ENCODE measurements at places on chromosomes 16 and 17. TPM values are rescaled to one million over a fixed set of nuclear protein-coding genes. Genes with fewer than 3 reads are reported as not detected.
A peak's percentile ranks its signal among the peaks of the same experiment; 100 is the strongest.

- DNase-seq: no peak
- peaks cover 57% of the 10 kb centered on the region for H3K4me1 ChIP-seq
- H3K4me3 ChIP-seq: peak overlapping the region; percentile 0
- peaks cover 4% of the 10 kb centered on the region for H3K27me3 ChIP-seq
Measured at GRCh38 chr16:68286153-68287074, 22.1 kb downstream of the SLC7A6 start.

- H3K36me3 ChIP-seq: no peaks in the 10 kb centered on the region
- no peaks in the 10 kb centered on the region for H3K4me1 ChIP-seq
- no peak overlapping the region for H3K4me3 ChIP-seq
Measured at GRCh38 chr16:16868727-16869126, 489.8 kb downstream of the NPIPA7 start.

- H3K36me3 ChIP-seq: no peaks in the 10 kb centered on the region
- no peak overlapping the region for H3K4me3 ChIP-seq
- no peak overlapping the region for H3K27ac ChIP-seq
- DNase-seq: no peak
- peaks cover 6% of the 10 kb centered on the region for H3K4me1 ChIP-seq
Measured at GRCh38 chr16:31253642-31254045, 6.1 kb upstream of the ITGAM start.

DNA sequence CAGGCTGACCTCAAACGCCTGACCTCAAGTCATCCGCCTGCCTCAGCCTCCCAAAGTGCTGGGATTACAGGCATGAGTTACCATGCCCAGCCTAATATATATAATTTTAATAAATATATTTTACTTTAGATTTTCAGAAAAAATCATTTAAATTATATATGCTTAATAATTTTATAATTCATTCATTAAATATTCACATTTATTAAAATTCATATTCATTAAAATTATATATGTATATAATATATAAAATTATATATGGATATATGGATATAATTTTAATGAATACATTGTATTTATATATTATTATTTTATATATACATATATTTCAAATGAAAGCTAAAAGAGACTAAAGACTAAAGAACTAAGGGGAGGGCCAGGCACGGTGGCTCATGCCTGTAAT is 29.4 kb downstream of the COPRS start:
- H3K27ac ChIP-seq: no peak overlapping the region
- no peak overlapping the region for H3K4me3 ChIP-seq
- no peak for DNase-seq
- H3K36me3 ChIP-seq: peaks cover 10% of the 10 kb centered on the region
- H3K27me3 ChIP-seq: peaks cover 2% of the 10 kb centered on the region

DNA sequence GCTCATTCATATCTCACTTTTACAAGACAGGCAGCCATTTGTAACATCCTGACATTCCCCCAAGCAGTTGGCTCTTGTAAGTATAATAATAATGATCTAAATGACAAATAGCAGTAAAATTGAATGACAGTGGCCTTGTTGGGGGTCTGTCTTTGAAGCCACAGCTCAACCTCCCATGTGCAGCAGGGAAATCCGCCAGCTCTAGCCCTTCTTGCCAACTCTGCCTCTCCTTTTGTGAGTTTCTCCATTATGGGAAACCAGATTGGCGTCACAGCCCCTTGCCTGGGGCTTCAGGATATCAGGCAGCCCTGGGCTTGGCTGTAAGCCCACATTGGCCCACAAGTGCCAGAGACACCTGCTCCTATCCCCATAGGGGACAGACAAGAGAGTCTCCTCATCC is 70.4 kb upstream of the CACNG5 start:
- no peak overlapping the region for H3K27ac ChIP-seq
- H3K36me3 ChIP-seq: peaks cover 13% of the 10 kb centered on the region
- H3K4me1 ChIP-seq: no peaks in the 10 kb centered on the region
- H3K4me3 ChIP-seq: no peak overlapping the region

- H3K27ac ChIP-seq: no peak overlapping the region
- peak; percentile 50 for DNase-seq
- no peaks in the 10 kb centered on the region for H3K36me3 ChIP-seq
- no peaks in the 10 kb centered on the region for H3K4me1 ChIP-seq
- peaks cover 32% of the 10 kb centered on the region for H3K27me3 ChIP-seq
Measured at GRCh38 chr17:5706577-5707210, 122.4 kb upstream of the NLRP1 start.

DNA sequence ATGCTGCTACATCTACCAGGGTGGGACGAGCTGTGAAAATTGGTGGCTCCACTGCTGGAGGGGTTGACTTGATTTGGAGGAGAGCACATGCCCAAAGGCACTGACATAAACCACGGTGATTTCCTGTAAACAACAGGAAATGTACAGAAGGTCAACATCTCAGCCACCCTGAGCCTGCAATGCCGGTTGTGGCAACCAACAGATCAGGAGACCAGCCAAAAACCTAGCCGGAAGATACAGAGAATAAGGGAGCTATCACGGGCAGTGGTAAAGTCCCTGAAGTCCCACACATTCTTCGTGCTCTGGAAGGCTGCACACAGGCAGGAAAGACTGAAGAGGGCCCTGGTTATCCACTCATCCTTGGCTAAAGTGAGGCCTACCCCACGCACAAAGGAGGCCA is 56.2 kb downstream of the ADCY9 start:
- no peak overlapping the region for H3K4me3 ChIP-seq
- no peak overlapping the region for H3K27ac ChIP-seq
- H3K4me1 ChIP-seq: peaks cover 33% of the 10 kb centered on the region
- H3K36me3 ChIP-seq: peaks cover 43% of the 10 kb centered on the region
- no peak for DNase-seq

DNA sequence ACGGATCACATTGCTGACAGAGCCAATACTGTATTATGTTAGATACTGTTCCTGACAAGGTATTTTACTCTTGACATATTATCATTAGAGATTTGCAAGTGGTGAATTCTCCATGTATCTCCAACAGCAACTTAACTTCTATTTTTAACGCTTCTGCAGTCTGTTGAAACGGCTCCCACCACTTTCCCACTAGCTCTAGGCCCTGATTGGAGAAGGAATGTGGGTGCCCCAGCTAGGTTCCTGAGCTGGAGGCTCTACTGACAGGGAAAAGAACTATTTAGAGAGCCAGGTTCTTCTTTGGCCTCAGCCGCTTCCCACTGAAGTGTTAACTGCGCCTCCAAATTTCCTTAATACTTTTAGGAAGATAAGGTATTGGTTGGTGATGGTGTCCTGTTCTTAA is 191.8 kb downstream of the RBFOX1 start:
- no peak overlapping the region for H3K4me3 ChIP-seq
- H3K27me3 ChIP-seq: peaks cover 2% of the 10 kb centered on the region
- H3K27ac ChIP-seq: no peak overlapping the region
- H3K4me1 ChIP-seq: no peaks in the 10 kb centered on the region

GRCh38 chr17:45129940-45130680 is 2.2 kb downstream of the PLCD3 start:
- H3K27ac ChIP-seq: peak overlapping the region; percentile 47
- peaks cover 55% of the 10 kb centered on the region for H3K4me1 ChIP-seq
- H3K36me3 ChIP-seq: peaks cover 4% of the 10 kb centered on the region
- H3K4me3 ChIP-seq: peak overlapping the region; percentile 82
- no peaks in the 10 kb centered on the region for H3K27me3 ChIP-seq

GRCh38 chr17:66248285-66248684 is 19.1 kb upstream of the APOH start:
- H3K27ac ChIP-seq: no peak overlapping the region
- H3K27me3 ChIP-seq: peaks cover 3% of the 10 kb centered on the region
- no peak overlapping the region for H3K4me3 ChIP-seq
- DNase-seq: no peak

DNA sequence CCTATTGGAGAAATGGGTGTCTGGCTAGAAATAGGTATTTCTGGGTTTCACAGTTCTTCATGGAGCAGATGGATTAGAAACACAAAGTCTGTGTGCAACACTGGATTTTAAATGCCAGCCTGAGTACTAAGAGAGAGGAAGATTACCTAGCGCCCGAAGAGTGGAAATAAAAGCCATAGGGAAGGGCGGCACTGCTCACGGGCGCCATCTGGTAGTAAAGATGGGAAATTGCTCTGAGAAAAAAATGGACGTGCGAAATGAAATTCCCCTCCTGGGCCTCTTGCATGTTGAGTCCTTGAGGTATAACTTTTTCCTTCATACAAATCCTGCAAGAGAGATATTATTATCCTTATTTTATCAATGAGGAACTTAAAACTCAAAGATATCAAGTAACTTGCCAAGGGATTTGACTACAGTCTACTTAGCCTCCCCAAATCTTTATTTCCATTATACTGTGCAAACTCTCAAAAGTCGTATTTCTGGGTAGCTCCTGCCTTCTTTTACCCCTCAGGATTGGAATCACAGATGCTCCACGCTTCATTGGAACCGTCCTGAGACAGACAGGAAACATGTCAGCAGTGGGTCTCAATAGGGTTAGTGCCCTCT is 72.8 kb downstream of the MMD start:
- no peak overlapping the region for H3K27ac ChIP-seq
- H3K27me3 ChIP-seq: peaks cover 4% of the 10 kb centered on the region
- H3K4me3 ChIP-seq: no peak overlapping the region
- H3K36me3 ChIP-seq: no peaks in the 10 kb centered on the region
- peak; percentile 13 for DNase-seq

DNA sequence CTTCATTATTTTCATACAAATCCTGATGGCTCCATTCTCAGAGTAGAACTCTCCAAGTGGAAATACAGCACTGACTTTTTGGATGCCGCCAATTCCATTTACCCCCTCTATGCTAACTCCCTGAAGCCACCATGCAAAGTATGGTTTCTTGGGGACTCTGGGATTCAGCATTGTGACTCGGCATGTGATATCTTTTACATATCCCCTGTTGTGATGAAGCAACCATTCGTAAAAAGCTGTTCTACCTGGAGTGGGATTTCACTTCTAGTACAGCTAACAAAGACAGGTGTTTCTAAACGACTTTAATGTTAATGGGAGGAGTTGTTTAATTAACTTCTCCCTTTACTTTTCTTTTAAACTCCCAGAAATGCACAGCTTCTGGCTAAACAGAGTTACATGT is 533.5 kb downstream of the RBFOX1 start:
- no peaks in the 10 kb centered on the region for H3K27me3 ChIP-seq
- no peaks in the 10 kb centered on the region for H3K36me3 ChIP-seq
- no peaks in the 10 kb centered on the region for H3K4me1 ChIP-seq
- no peak overlapping the region for H3K27ac ChIP-seq
- no peak overlapping the region for H3K4me3 ChIP-seq

GRCh38 chr17:45756266-45756991 is 27.7 kb upstream of the CRHR1 start:
- H3K27ac ChIP-seq: no peak overlapping the region
- no peaks in the 10 kb centered on the region for H3K4me1 ChIP-seq
- H3K27me3 ChIP-seq: peaks cover 42% of the 10 kb centered on the region
- H3K36me3 ChIP-seq: no peaks in the 10 kb centered on the region
- no peak for DNase-seq

DNA sequence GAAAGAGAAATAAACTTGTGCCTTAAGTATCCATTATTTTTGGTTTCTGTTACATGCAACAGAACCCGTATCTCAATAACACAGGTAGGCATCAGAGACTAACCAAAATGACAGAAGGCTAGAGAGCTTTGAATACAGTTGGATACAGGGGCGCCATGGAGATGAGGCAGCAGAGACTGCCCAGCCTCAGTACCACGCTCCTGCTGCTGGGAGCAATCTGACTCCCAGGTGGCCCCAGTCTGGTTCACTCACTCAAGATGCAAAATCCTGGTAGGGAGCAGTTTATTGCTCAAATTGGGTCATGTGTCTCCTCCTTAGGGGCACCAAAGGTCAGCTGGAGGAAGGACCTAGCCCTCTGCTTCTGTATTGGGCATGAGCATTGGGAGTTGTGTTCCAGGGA is 218.9 kb downstream of the USP22 start:
- peaks cover 20% of the 10 kb centered on the region for H3K27me3 ChIP-seq
- H3K27ac ChIP-seq: no peak overlapping the region
- no peaks in the 10 kb centered on the region for H3K4me1 ChIP-seq
- no peak overlapping the region for H3K4me3 ChIP-seq

GRCh38 chr16:75570396-75571065 is 4.4 kb downstream of the GABARAPL2 start:
- no peak overlapping the region for H3K27ac ChIP-seq
- H3K27me3 ChIP-seq: no peaks in the 10 kb centered on the region
- no peak for DNase-seq

DNA sequence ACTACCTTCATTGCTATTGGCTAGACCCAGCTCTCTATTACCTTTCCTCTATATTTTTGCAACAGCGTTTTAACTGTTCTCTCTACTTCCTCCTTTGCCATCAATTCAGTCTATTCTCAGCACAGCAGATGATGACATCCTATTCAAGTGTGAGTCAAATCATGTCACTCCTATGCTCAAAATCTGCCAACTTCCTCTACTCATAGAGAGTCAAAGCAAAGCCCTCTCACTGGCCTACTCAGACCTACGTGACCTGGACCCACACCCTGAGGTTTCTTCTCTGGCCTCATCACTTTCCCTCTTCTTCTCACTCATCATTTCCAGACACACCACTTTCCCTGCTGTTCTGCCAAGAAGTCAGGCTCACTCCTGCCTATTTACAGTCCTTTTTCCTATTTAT is 289.0 kb upstream of the AXIN2 start:
- peaks cover 5% of the 10 kb centered on the region for H3K4me1 ChIP-seq
- DNase-seq: no peak
- no peaks in the 10 kb centered on the region for H3K36me3 ChIP-seq

- H3K36me3 ChIP-seq: no peaks in the 10 kb centered on the region
- no peaks in the 10 kb centered on the region for H3K27me3 ChIP-seq
- H3K27ac ChIP-seq: no peak overlapping the region
- DNase-seq: no peak
Measured at GRCh38 chr16:389352-389751, 7.6 kb upstream of the PGAP6 start.

DNA sequence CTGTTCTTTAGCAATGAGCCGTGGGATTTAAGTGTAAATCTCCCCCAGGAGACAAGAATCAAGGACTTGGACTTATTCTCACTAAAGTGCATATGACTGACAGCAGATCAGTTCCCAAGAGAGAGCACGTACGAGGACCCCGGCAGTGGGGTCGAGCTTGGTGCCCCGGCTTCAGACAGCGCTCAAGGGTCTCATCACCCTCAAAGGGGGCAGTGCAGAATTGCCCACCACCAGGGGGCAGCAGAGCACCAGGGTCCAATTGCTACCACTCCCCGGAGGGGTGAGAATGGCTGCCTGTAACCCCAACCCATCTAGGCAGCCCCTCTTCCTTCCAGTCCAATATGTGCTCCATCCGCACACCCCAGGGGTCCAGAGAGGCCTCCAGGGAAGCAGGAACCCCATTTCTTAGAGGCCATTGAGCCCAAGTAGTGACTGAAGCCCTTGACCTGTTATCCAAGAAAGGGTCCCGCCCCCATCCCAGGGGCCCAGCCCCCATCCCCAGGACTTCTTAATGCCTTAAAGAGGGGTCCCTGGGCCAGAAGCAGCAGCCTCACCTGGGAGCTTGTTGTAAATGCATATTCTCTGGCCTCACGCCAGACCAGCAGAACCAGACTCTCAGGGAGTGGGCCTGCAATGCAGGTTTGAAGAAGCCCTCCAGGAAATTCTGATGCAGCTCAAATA is 86.1 kb downstream of the ZDHHC7 start:
- no peaks in the 10 kb centered on the region for H3K27me3 ChIP-seq
- no peak overlapping the region for H3K27ac ChIP-seq
- H3K36me3 ChIP-seq: no peaks in the 10 kb centered on the region

- H3K4me1 ChIP-seq: no peaks in the 10 kb centered on the region
- no peaks in the 10 kb centered on the region for H3K36me3 ChIP-seq
- H3K27me3 ChIP-seq: no peaks in the 10 kb centered on the region
- H3K4me3 ChIP-seq: no peak overlapping the region
Measured at GRCh38 chr16:83227336-83227735, 580.4 kb upstream of the HSBP1 start.

- no peak overlapping the region for H3K27ac ChIP-seq
- peaks cover 33% of the 10 kb centered on the region for H3K36me3 ChIP-seq
- no peaks in the 10 kb centered on the region for H3K27me3 ChIP-seq
- peaks cover 45% of the 10 kb centered on the region for H3K4me1 ChIP-seq
Measured at GRCh38 chr17:57260325-57261083, 4.2 kb downstream of the MSI2 start.

UNK gene
- 18.2 TPM for total RNA-seq

VMO1 gene
- 0.45 TPM for total RNA-seq

AANAT gene
- not detected for total RNA-seq

KIF18B gene
- 23.8 TPM for total RNA-seq

FCSK gene
- 6.6 TPM for total RNA-seq
